ENCODE measurements at places on chromosomes 12 and 14.
A peak's percentile ranks its signal among the peaks of the same experiment; 100 is the strongest.

- DNase-seq, result no peak
Observed at GRCh38 chr12:26271889-26272492, 76.6 kb downstream of the SSPN start.

GRCh38 chr14:101055106-101055662 lies 151.7 kb upstream of the RTL1 start:
- DNase-seq, result no peak

- peak; percentile 33 for DNase-seq
Observed at GRCh38 chr12:8078398-8078797, 3.7 kb upstream of the NECAP1 start.

GRCh38 chr14:56172571-56172971 lies 54.4 kb downstream of the PELI2 start:
- no peak for DNase-seq

All from effector CD8-positive, alpha-beta T cell (primary cell).